Body of pancreas (tissue), 4 donors: ENCODE measurements at places on chromosomes 5 and 9. TPM values are rescaled to one million over a fixed set of nuclear protein-coding genes. Genes with fewer than 3 reads are reported as not detected.

DNA sequence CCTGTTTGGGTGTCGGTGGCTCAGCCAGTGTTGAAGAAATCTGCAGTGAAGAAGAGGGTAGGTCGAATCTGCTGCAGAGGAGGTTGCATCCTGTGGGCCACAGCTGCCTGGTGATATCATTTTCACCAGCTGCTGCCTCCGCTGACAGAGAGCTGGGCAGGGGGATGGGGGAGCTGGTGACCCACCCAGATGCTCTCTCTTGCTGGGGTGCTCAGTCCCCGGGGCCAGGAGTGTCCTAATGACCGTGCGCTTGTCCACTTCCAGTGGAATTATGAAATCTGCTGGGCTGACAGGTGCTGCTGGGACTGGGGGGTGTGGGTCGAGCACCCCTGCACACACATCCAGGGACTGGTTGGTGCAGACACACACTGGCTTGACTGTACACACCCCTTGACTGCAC is 83.2 kb upstream of the IRX4 start:
- no peak for DNase-seq

DNA sequence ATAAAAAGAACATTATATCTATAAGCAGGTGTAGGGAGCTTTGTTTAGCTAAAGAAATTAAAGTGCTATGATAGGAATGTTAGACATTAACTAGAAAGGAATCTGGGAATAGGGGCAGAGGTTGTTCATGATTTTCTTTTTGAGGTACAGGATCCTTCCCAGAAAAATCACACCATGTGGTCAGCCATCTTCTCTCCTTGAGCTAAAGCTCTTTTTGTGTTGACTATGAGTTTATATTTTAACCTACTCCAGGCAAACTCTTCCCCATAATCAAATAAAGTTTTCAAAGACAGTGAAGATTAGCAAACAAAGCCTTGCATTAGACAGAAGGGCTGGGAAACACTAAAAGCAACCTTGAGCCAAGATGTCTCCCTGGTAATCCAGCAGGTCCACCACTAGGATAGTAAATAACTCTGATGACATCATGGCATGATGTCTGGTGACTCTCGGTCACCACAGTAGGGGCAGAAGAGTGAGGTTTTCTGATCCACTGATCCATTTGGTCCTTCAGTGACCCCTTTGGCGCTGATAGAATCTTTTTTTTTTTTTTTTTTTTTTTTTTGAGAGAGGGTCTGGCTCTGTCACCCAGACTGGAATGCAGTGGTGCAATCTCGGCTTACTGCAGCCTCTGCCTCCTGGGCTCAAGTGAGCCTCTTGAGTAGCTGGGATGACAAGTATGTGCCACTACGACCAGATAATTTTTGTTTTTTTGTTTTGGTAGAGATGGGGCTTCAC is 30.6 kb upstream of the IL6ST start:
- DNase-seq = peak; percentile 16

GRCh38 chr5:60493372-60493771 is 206.6 kb downstream of the DEPDC1B start:
- no peak for DNase-seq

- DNase-seq = no peak
Observed at GRCh38 chr9:107208121-107208520, 75.0 kb upstream of the RAD23B start.

PAEP gene
- not detected for total RNA-seq

RASEF gene
- 59.7 TPM for total RNA-seq

SH3GL2 gene
- 1.3 TPM for total RNA-seq
